Large intestine (tissue), 12 donors: ENCODE measurements at places on chromosomes 4 and X.

GRCh38 chrX:25442499-25442898, 426.7 kb upstream of the ARX start:
- H3K27ac ChIP-seq, result no peak overlapping the region
- no peaks in the 10 kb centered on the region for H3K4me1 ChIP-seq
- no peak overlapping the region for H3K4me3 ChIP-seq
- H3K27me3 ChIP-seq, result no peaks in the 10 kb centered on the region

GRCh38 chr4:5780831-5781480, 70.0 kb downstream of the EVC start:
- no peak overlapping the region for H3K27ac ChIP-seq
- H3K36me3 ChIP-seq, result no peaks in the 10 kb centered on the region
- no peaks in the 10 kb centered on the region for H3K4me1 ChIP-seq
- DNase-seq, result no peak
- no peaks in the 10 kb centered on the region for H3K27me3 ChIP-seq

- no peaks in the 10 kb centered on the region for H3K4me1 ChIP-seq
- H3K4me3 ChIP-seq, result no peak overlapping the region
- H3K36me3 ChIP-seq, result no peaks in the 10 kb centered on the region
- H3K27me3 ChIP-seq, result no peaks in the 10 kb centered on the region
Observed at GRCh38 chrX:104679175-104679574, 113.2 kb downstream of the IL1RAPL2 start.

- no peaks in the 10 kb centered on the region for H3K27me3 ChIP-seq
- no peaks in the 10 kb centered on the region for H3K36me3 ChIP-seq
- no peak for DNase-seq
- no peaks in the 10 kb centered on the region for H3K4me1 ChIP-seq
Observed at GRCh38 chrX:4186331-4186730, 472.9 kb upstream of the PRKX start.

DNA sequence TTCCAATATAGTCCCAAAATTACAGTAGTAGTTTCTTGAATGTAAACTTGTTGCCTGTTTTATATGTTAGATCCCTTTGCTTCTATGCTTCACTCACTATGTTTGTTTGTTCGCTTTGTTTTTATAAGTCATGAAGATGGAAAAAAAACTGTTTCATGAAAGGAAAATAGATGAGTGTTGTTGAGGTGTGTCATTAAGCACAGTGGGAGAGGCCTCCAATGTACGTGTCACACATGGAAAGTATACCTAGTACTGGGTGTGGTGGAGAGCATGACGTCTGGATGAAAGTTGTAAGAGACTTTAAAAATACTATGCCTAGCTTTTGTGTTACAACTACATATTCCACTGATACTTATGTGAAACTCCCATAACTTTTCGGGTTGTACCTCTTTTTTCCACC, 28.4 kb downstream of the PLS3 start:
- H3K27ac ChIP-seq, result no peak overlapping the region
- H3K27me3 ChIP-seq, result no peaks in the 10 kb centered on the region
- DNase-seq, result no peak

DNA sequence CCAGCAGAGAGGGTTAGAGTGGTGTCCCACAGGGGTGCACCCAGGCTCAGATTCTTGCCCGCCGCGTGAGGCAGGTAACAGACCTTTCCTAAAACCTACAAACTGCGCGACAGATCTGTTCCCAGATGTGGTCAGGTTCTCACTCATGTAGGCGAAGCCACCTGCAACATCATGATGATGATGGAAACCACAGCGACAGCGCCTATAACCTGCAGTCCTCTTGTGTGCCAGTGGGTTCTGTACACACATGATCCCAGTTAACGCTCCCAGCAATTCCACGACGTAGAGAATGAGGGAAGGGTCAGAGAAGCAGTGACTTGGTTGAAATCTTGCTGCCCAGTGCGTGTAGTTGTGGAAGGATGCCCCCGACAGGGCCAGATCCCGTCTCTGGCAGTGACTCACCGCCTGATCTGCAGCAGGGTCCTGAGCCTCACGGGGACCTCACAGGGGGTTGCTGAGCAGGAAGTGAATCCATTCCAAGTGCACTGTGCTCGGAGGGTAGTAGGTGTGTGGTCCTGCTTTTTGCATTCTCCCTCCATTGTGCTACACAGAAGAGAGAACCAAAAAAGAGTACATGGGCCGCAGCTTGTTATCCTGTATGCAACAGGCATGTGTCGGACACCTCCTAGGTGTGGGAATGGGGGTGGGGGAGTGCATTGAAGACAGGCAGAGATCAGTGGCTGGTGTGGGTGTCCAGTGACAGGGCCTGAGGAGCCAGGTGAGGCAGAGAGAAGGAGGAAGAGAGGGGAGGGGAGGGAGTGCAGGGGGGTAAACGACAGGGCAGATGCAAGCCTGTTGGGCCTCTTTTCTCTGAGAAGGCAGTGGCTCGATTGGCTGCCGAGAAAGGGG, 66.6 kb downstream of the MTMR1 start:
- H3K27ac ChIP-seq, result no peak overlapping the region
- H3K4me3 ChIP-seq, result no peak overlapping the region
- no peaks in the 10 kb centered on the region for H3K4me1 ChIP-seq
- DNase-seq, result no peak
- H3K27me3 ChIP-seq, result no peaks in the 10 kb centered on the region
